ENCODE measurements at places on chromosomes 13 and 19.

- no peak for DNase-seq
Measured at GRCh38 chr19:42176649-42176989, 40.9 kb downstream of the DEDD2 start.

DNA sequence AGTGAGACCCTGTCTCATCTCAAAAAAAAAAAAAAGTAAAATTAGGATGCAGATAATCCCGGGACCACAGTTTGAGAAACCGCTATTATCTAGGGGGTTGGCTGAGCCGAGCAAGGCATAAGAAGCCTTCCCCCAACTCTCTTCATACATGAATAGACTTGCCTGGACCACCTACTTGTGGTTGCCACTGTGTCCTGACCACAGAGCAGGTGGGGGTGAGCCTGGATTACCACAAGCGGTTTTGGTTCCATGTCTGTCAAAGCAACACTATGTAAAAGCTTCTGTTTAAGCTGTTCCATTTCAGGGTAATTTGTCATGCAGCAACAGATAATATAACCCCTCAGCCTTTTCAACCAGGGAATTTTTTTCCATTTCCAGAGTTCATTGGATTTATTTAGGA lies 3.3 kb upstream of the NAPA start:
- DNase-seq = no peak

DNA sequence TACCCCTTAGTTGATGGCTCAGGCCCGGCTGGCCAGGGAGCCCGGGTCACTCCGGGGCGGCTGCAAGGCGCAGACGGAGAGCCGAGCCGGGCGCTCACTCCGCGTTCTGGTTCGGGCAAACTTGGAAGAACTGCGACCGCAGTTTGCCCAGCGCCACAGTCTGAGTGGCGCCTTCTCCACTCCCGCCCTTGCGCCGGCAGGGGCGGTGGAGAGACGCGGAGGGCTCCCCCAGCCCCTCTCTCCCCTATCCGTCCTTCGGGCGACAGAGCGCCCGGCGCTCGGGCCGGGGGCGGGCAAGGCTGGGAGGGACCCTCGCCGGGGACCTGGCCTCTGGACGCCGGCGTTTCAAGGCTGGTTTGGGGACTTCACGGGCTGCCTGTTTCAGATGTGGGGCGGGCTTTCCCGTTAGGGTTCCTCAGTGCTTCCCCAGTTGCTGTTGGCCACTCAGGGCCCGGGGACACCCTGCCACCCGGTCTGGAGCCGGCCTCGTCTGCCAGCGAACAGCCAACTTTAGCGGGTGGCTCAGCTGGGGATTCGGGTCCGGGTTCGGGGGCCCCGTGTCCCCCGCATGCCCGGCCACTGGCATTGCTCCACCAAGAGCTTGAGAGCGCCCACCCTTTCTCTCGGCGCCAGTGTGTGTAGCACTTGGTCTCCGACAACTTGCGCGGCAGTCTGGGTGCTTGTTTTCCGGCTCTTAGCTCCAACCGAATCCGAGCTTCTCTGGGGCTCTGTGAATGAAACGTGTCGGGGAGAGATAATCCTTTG lies 1.5 kb downstream of the GPC6 start:
- no peak for DNase-seq

DNA sequence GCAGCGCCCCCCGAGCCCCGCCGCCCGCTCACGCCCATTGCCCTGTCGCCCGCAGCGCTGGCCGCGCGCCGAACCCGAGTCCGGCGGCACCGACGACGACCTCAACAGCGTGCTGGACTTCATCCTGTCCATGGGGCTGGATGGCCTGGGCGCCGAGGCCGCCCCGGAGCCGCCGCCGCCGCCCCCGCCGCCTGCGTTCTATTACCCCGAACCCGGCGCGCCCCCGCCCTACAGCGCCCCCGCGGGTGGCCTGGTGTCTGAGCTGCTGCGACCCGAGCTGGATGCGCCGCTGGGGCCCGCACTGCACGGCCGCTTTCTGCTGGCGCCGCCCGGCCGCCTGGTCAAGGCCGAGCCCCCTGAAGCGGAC lies 518 bp downstream of the KLF2 start:
- DNase-seq = no peak

DNA sequence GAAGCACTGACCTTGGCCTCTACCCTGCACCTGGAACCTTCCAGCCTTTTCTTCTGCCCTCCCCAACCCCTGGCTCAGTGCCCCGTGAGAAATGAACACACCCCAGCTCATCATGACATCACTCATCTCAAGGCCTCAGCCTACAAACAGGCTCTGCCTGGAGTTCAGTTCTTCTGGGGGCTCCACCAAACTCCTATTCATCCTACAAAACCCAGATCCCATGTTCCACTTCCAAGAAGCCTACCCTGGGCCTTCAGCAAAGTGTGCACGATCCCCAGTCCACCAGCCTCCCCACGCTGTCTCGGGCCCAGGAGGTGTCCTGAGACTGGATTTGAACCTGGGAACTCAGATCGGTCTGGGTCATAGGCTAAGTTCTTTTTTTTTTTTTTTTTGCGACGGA lies 9.0 kb upstream of the SHC2 start:
- DNase-seq = no peak

DNA sequence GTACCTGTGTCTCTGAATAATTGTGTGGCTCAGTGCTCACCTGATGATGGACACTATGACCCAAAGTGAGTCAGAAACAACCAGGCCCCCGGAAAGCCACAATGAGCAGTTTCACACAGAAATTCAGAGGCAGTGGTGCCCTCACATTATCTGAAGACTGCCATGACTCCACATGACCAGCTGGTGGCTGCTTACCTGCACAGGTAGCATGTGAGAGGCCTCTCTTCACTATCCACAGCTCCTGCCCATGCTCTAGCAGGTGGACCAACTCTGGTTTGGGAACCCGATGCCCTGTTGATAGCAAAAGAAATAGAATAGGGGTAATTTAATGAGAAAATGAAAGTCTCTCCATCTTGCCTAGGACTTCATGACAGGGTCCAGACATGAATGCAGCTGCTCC lies 7.2 kb downstream of the ZNF550 start:
- no peak for DNase-seq

DNA sequence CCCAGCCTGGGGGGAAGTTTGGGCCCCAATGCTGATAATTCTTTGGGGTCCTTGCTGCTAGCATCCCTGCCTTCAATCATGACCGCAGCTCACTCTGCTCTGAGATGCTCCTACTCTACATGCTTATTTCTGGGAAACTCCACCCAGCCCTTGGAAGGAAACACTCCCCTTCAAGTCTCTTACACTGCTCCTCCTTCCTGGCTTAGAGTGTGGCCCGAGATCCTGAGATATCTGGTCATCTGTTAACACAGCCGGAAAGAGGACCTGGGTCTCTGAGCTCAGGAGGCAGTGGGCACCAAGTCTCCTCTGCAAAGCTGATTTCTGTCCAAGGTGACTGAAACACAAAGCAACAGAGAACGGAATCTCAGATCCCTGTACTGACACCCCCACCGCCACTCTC lies 33.0 kb downstream of the CYP4F2 start:
- DNase-seq = no peak

All from cerebellum (tissue), 4 donors.